ENCODE measurements at places on chromosomes 16 and 17.

DNA sequence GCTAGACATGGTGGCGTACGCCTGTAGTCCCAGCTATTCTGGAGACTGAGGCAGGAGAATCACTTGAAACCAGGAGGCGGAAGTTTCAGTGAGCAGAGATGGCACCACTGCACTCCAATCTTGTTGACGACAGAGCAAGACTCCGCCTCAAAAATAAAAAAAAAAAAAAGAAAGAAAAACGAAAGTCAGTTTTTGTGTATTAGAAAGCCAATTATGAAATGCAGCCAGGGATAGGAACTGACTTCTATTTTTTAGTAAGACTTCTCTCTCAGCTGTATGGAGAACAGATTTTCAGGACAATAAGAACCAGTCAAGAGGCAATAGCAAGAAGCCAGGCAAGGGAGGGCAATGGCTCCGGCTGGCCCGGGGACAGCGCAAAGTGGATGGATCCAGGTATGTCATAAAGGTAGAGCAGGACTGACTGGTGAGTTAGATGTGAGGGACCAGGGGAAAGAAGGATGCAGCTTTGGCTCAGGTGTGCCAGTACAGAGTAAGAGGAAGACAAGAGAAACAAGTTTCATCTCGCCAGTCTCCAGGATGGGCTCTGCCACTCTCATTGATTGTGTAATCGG is 12.5 kb upstream of the CCL1 start:
- no peak for DNase-seq

- no peak for DNase-seq
Measured at GRCh38 chr17:4777969-4778760, 6.5 kb downstream of the TM4SF5 start.

GRCh38 chr16:55389426-55390073 is 65.5 kb downstream of the IRX6 start:
- DNase-seq = no peak

- no peak for DNase-seq
Measured at GRCh38 chr17:49634485-49634860, 43.4 kb downstream of the SPOP start.

DNA sequence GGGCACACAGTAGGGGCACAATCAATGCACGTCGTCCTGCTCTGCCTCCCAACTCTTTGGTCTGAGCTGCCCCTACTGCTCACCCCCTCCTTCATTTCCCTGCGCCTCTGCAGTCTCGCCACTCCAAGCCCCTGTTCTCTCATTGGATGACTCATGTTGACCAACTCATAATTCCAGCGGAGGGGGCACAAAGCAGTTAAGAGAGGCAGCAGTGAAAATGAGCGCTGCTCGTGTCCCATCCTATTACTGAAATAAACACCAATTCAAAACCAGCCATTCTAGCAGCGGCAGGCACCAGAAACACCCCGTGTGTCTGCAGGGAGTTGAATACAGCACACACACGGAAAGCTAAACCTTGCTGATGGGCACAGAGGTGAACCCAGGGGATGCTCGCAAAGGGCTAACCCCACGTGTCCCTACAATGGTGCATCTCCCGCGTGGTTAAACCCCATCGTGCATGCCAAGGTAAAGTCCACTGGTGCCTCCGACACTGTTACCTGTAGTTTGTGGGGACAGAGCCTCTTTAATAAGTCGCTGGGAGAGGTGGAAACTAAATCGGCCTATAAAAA is 310.4 kb downstream of the XYLT1 start:
- DNase-seq = peak; percentile 10

DNA sequence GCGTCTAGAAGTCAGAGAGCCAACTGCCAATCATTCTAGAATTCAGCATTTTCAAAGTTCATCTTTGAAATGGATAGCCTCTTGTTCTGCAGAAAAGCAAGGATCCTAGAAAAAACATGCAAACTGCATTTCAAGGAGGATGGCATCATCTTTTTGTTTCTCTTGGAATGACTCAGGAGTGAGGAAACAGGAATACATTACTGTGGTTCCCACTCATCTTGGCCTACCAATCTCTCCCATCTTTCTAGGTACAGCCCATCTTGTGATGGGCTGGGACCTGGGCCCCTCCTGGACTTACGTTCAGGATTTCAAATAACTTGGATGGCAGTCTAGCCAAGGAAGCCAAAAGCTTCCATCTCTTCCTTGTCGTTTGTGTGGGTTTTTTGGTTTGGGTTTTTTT is 363.4 kb downstream of the CDH13 start:
- DNase-seq = peak; percentile 55

DNA sequence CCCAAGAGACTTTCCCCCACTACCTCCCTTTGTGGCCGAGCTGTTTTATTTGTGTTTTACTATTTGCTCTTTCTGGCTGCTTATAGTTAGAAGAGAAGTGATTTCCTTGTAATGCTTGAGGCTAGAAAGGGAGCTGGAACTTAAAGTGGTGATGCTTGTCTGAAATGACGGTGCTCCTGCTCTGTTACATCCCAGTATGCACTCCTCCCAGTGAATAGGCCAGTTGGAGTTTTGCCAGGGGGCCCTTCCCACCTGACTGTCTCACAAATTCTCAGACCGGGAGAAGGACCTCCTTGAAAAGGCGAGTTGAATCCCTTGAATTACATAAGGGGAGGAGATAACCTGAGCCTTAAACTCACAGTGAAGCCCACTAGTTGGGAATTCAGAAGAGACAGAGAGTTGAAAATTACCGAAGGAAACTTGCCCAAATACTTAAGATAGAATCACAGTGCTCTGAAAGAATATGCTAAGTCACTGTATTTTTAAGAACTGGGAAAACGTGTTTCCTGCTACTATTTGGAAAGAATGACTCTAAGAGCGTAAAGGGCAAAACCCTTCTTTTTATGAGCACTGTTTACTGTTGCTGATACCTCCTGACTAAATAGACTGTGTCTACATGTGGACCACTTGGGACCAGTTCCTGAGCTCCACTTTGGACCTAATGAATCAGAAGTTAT is 84.7 kb upstream of the CLEC3A start:
- no peak for DNase-seq

- no peak for DNase-seq
Measured at GRCh38 chr16:51306886-51307595, 156.0 kb upstream of the SALL1 start.

GRCh38 chr16:87836844-87837581 is 32.3 kb downstream of the SLC7A5 start:
- no peak for DNase-seq

- no peak for DNase-seq
Measured at GRCh38 chr17:28385406-28385805, 13.9 kb downstream of the SARM1 start.

- peak; percentile 69 for DNase-seq
Measured at GRCh38 chr16:86517652-86518258, 7.4 kb downstream of the FOXF1 start.

DNA sequence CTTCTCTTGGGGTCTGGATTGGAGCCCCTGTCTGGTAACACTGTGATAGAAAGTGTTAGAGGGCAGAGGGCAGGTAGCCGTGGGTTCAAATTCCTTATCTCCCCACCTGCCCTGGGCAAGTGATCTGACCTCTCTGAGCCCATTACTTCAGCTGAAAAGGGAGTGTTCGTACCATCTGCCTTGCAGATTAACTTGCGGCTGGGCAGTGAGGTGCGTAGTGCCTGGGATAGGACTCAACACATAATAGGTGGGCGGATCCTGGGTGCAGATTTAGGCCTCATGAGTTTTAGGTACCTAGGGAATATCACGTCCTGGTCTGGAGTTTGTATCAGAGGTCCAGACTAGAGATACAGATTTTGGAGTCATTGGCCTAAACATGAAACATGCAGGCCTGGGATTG is 329.6 kb downstream of the CPPED1 start:
- no peak for DNase-seq

DNA sequence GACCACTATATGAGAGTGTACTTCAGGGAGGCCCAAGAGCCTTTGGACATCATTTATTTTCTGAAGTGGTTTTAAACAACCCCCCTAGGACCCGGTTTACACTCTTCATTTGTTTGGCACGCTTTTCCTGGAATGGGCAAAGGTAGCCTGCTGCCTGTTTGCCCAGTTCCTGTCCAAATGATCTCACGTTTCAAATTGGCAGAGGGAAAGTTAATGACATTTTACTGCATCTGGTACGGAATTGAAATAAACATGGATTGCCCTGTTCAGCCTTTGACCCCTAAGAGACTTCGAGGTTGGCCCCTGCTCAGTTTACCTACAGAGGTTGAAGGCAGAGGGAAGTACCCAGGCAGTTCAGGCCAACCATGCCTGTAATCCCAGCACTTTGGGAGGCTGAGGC is 5.8 kb upstream of the RPRML start:
- DNase-seq = no peak

- DNase-seq = peak; percentile 62
Measured at GRCh38 chr16:58026139-58026704, 668 bp downstream of the MMP15 start.

DNA sequence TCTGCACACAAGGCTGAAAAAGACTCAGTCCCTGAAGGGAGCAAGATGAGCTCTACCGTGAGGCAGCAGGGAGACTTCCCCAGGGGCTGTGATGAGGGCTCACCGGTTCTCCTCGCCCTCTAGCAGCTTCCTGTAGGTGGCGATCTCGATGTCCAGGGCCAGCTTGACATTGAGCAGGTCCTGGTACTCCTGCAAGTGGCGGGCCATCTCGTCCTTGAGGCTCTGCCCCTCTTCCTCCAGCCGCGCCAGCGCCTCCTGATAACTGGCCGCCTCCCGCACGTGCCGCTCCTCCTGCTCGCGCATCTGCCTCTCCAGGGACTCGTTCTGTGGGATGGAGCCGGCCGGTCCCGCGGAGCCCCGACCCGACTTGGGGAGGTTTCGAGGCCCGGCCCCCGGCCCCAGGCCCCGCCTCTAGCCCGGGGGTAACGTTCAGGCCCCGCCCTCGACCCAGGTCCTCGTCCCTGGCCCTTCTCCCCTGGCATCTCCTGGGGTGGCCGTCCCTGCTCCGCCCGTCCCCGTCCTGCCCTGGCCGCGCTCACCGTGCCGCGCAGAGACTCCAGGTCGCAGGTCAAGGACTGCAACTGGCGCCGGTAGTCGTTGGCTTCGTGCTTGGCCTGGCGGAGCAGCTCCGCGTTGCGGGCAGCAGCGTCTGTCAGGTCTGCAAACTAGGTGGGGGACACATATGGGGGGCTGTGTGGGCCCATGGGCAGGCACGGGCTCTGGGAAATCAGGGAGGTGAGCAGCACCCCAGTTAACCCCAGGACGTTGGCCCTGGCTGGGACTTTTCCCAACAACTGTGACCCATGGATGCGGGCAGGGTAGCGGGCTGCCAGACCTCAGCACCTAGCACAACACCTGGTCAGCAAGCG is 3.9 kb downstream of the GFAP start:
- DNase-seq = peak; percentile 61

GRCh38 chr17:497241-498034 is 144.8 kb upstream of the RPH3AL start:
- peak; percentile 29 for DNase-seq

DNA sequence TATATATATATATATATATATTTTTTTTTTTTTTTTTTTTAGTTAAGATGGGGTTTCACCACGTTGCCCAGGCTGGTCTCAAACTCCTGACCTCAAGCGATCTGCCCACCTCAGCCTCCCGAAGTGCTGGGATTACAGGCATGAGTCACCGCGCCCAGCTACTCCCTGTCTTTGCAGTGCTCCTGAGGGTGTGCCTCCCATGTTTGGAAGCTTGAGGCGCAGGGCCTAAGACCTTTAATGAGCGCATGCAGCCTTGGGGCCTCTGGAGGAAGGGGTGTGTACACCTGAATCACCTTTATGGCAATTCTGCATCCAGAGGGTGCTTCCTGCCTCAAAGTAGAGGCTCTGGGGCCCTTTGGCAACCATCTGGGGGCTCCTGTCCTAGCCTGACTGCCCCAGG is 219.4 kb upstream of the CIBAR2 start:
- no peak for DNase-seq

GRCh38 chr17:74960570-74961342 is 11.8 kb downstream of the HID1 start:
- no peak for DNase-seq

- no peak for DNase-seq
Measured at GRCh38 chr16:88830783-88831182, 19.1 kb upstream of the APRT start.

- DNase-seq = no peak
Measured at GRCh38 chr16:50702725-50703124, 9.3 kb downstream of the NOD2 start.

- no peak for DNase-seq
Measured at GRCh38 chr16:987906-988305, 6.3 kb downstream of the SOX8 start.

DNA sequence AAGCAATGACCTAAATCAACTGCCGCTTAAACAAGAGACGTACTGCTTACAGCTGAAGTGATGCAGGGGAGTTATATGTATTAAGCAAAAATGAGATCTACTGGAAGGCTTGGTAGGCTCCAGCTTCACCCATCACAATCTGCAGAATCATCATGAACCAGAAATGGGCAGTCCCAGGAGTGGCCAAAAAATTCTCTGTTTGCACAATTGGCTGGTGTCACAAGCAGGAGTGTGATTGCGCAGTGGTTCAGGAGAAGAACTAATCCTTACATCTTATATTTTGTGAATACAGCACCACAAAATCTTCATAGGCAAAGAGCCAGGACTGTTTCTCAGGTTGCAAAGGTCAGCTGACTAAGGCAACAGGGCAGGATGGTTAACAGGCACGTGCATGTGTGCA is 75.9 kb downstream of the CES1 start:
- no peak for DNase-seq

DNA sequence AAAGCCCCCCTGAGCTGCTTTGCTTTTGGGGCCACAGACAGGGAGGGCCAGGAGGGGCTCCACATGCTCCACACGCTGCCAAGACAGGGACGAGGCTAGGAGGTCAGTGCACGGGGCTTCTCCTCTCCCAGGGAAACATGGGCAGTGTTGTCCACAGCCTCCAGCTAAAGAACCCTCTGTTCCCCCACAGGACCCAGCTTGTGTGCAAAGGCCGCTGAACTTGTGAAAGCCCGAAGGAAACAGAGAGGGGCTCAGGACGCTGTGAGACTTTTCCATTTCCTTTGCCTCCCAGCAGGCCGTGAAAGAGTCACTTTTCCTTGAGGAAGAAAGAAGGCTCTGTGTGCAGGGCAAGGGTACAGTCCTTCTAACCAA is 9.7 kb downstream of the CDRT4 start:
- DNase-seq = no peak

- no peak for DNase-seq
Measured at GRCh38 chr17:63448655-63449054, 2.5 kb upstream of the CYB561 start.

DNA sequence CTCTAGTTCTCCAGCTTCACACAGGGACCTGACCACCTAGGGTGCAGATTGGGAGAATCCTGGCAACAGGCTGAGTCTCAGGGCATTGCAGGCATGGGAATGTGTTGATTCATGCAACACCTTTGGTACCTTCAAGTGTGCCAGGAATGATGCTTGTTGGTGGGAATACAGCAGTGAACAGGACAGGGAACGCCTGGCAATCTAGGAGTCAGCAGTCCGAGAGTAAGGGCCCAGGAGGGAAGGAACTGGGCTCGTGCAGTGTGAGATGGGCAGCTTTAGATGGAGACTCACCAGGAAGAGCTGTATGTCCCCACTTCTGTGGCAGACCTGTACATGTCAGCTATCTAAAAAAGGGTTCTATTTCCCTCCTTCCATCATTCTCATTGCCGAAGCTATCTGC is 12.0 kb upstream of the MRC2 start:
- no peak for DNase-seq

Measured in EL (cell line).